ENCODE measurements at places on chromosomes 4 and X.

- no peak for DNase-seq
These were observed 83.7 kb upstream of the F9 start for GRCh38 chrX:139446832-139447231.

DNA sequence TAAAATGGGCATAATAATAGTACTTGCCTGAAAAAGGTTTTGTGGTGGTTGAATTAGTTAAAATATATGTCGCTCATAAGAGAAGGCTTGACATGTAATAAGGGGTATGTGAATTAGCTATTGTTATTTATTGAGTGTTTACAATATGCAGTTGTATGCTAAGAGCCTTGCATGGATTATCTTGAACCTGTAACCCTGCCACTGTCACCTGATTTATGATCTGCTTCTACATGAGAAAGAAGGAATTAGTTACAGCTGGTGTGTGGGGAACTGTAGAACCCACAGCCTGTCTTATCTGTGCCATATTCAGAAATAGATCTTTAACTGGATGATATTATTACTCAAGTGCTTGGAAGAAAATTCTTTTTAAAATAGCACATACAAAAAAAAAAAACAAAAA is 227.7 kb downstream of the LDB2 start:
- no peak for DNase-seq

DNA sequence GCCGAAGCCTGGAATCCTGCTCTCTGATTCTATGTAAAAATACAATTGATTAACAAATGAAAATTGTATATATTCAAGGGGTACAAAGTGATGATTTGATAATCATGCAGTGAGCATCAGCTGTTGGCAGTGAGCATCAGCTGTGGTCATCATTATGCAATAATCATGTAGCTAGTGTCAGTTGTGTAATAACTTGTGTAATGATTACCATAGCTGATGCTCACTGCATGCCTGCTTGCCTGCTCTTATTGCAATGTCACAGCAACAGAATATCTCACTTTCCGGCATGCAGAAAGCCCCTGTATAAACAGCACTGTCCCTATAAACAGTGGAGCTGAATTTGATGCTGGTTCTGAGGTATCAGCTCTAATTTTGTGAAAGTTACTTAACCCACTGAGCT is 46.8 kb downstream of the SULT1B1 start:
- no peak for DNase-seq

GRCh38 chr4:140149846-140150635 is 3.9 kb downstream of the MAML3 start:
- no peak for DNase-seq

DNA sequence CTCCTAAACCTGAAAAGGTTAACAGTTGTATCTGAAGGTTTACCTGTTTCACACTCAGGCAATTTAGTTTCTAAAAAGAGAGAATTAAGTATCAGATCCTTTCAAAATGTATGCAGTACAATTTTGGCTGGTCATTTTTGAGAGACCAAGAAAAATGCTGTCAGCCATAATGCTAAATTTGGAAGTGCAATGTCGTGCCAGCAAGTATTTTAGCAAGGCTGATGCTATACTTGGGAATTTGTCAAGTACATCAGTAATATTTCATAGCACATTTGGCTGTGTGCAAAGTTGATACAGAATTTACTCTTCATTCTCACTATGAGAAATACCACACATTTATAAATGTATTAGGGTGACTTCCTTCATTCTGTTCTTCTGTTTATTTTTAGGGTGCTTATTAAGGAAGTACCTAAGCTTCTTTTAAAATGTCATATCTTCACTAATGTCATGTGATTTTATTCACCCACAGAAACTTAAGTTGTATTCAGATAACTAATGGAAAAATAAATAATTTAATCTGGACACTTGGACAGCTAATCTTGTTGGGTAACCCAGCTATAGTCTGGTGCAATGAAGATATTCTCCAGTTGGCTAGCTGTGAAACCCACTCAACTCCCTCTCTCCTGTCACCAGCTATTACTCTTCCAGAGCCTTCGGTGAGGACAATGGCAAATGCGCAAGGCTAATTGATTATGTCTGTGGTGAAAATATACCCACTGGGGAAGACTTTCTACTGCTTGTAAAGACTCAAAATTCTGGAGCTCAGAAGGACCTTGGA is 84.2 kb upstream of the TLL1 start:
- no peak for DNase-seq

GRCh38 chr4:8144359-8144758 is 14.3 kb downstream of the ABLIM2 start:
- no peak for DNase-seq

- DNase-seq, result no peak
These were observed 413.8 kb downstream of the FAT4 start for GRCh38 chr4:125728568-125728967.

DNA sequence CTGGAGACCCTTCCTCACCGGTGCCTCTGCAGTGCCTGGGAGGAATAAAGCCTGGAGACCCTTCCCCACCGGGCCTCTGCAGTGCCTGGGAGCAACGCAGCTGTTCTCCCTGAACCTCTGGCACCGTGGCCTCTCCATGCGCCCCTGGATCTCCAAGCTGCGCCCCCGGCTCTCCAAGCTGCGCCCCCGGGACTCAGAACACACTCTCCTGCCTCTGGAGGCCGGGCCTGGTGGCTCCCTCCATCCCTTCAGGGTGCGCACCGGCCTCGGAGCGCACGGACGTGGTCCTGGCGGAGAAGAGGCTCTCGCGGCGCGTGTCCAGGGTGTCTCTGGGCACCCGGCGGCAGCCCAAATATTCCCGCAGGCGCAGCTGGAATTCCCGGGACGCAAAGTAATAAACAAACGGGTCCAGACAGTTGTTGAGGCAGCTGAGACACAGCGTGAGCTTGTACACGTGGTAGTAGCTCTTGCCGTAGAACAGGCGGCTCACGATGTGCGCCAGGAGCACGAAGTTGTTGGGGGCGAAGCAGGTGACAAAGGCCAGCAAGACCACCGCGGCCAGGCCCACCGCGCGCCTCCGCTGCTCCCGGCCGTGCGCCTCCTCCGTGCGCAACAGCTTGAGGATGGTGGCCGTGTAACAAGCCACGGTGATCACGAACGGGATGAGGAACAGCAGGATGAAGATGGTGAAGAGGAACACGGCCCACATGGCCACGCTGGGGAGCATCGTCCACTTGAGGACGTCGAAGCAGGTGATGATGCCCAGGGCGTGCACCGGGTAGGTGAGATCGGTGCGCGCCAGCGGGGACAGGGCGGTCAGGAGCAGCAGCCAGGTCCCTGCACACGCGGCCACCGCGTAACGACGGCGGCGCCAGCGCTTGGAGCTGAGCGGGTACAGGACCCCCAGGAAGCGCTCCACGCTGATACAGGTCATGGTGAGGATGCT is 12.8 kb upstream of the ASMTL start:
- DNase-seq, result no peak

DNA sequence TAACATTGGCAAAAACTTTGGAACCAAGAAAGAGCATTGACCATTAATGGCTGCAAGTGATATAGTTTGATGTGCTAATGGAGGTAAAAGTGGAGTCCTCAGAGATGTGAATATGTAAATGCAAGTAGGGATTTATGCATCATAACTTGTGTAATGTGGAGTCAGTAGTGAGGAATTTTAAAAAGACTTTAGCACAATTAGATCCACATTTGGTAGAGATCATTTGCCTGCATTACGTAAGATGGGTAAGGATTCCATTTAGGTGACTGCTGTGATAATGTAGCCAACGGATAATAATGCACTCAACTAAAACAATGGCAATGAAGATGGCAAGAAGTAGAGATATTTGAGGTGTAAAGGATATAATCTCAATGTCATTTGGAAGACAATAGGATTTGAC is 1128.4 kb downstream of the ADGRL3 start:
- DNase-seq, result no peak

- DNase-seq, result no peak
These were observed 72.4 kb downstream of the CPZ start for GRCh38 chr4:8664976-8665375.

- DNase-seq, result no peak
These were observed 8.9 kb upstream of the GJB1 start for GRCh38 chrX:71214152-71214551.

- no peak for DNase-seq
These were observed 29.2 kb upstream of the LARP1B start for GRCh38 chr4:128031756-128032384.

Data from dermis microvascular lymphatic vessel endothelial cell (primary cell).